Mammary epithelial cell (primary cell): ENCODE measurements at places on chromosomes 1 and 21.

GRCh38 chr1:155964193-155964592 lies 14.2 kb downstream of the ARHGEF2 start:
- DNase-seq, result no peak

DNA sequence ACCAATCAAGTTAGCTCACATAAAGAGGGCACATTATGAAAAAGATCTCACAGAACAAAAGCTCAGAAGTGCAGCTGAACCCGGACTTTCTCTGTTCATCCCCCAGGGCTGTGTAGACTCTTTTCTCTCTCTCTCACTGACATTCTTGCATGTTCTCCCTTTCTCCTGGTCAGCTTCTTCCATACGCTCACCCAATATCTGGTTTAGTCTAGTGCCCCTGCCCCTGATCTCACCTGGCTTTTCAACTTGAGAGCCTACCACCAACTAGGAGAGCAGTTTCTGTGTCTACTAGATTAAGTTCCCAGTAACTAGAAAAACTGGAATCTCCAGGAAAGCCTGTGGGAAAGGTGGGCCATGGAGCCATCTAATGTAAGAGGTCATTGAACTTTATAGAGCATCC lies 126.9 kb upstream of the GRIK3 start:
- no peak for DNase-seq

DNA sequence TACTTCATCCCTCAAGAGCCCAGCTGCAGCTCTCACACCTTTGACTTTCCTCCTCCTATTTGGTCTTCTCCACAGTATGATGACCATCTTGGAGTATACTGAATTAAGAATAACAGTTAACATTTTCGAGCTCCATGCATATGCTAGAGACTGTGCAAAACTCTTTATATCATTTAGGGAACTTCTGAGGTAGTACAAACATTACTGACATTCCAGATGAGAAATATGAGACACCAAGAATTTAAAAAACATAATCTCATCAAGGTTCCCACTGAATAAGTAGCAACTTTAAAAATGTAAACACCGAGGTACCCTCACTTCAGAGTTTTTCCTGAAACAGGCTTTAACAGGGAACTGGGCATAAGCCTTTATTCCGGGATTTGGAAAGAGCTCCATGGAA lies 22.7 kb downstream of the FMO3 start:
- no peak for DNase-seq

DNA sequence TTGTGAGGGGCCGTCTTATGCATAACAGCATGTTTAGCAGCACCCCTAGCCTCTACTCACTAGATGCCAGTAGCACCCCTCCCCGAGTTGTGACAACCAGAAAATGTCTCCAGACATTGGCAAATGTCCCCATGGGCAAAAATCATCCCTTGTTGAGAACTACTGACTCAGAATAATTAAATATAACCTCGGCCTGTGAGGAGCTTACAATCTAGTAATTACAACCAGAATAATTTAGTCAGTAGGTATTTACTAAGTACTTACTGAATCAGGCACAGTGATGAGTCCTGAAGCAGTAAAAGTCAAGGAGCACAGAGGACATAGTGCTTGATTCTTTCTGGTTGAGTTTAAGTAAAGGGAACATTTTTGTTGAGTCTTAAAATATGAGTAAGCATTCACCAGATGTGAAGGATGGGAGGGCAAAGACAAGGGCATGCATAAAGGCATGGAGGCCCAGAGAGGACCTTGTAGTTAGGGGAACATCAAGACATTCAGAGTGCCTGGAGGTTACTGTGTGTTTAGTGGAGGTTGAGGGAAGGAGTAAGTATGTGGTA lies 44.1 kb upstream of the KCNQ4 start:
- no peak for DNase-seq

GRCh38 chr1:181089017-181089675 lies 646 bp downstream of the IER5 start:
- DNase-seq, result no peak

DNA sequence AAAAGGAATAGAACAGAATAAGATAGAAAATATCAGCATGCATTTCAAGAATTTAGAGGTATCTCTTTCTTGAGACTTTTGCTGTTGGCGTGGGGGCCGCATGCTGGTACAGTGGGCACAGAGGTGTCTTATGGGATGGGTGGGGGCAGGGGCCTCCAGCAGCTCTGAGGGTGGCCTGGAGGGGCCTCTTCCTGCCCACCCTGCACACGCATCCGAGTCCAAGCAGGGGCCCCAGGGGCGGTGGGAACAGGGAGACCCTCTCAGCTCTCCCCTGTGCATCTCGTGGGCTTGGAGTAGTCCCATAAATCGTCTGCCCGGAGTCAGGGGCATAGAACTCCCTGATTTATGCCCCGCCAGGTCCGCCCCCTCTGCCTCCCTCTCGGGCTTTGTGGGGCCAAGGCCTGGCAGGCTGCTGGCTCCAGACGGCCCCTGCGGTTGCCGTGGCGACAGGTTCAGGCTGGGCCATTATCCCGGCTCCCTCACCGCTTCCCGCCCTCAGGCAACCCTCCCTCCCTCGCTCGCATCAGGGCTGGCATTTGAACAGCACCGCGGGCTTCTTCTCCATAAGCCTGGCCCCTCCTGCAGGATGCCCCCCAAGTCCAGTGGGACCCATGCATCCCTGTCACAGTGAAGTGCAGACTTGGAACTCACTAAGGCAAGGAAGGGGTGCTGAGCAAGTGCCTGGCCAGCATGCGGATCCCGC lies 133.2 kb upstream of the ZBTB40 start:
- DNase-seq, result no peak

GRCh38 chr1:106681939-106682522 lies 374.4 kb upstream of the PRMT6 start:
- no peak for DNase-seq

- peak; percentile 91 for DNase-seq
These were observed at the start of gene SOD1 for GRCh38 chr21:31659536-31660258. TSS of gene SOD1 (plus strand) at chr21:31659693. CDS start at chr21:31659770, 77 bp downstream.

DNA sequence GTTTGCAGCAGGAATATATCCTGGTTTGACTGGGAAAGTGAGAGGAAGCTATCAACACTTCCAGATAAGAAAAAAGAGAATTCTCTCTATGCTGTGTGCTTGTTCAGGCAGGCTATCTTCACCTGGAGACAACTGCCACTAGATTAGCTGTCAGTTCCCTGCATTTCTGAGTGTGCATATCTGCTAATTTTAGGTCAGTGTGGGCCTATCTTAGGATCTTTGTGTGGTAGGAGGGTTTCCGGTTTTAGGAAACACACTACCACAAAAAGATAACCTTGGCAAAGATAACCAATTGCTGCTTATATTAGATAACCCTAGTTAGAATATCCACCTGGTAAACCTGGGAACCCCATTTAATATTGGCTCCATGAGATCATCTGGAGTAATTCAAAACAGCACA lies 22.5 kb upstream of the GBP5 start:
- no peak for DNase-seq

DNA sequence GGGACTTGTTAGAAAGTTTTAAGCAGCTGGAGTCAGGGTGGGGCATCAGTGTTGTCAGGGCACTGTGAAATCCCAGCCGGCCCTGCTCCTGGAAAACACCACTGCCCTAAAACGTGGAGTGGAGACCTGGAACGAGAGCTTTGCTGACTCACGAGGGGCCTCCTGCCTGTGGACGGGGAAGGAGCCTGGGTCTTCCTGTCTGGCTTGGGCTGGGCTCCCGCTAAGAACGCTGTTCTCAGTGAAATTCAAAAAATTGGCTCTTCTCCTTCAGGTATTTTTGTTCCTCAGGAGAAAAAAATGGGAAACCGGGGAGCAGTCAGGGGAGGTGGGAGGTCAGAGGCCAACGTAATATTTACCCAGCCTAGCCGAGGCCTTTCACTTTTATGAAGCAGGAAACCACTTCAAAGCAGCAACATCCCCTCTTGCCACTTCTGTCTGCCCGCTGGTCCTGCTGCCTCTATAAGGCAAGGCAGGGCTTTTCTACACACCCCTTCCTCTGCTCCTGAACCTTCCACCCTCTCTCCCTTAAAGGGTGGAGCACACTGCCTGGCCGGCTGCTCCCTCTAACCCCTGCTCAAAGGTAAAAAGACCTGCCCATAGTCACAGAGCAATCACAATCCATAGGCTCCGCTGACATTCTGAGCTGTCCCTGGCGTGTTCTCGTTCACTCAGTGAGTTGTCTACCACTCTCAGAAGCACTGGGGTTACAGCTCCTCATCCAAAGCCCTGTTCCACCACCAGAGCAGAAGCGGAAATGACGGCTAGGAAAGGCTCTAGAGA lies 8.0 kb downstream of the PLXNA2 start:
- no peak for DNase-seq
